ENCODE measurements at places on chromosomes 1 and 21. TPM values are rescaled to one million over a fixed set of nuclear protein-coding genes. Genes with fewer than 3 reads are reported as not detected.

The SHISAL2A gene
- total RNA-seq, result not detected

The VCAM1 gene
- total RNA-seq, result 1.7 TPM

The RPTN gene
- not detected for total RNA-seq

The ATP5PO gene
- total RNA-seq, result 190 TPM

The TARBP1 gene
- total RNA-seq, result 21.0 TPM

The CELA2A gene
- total RNA-seq, result not detected

The ARTN gene
- 0.18 TPM for total RNA-seq

All from endothelial cell of umbilical vein (primary cell).